ENCODE measurements at places on chromosomes 7 and 10.

DNA sequence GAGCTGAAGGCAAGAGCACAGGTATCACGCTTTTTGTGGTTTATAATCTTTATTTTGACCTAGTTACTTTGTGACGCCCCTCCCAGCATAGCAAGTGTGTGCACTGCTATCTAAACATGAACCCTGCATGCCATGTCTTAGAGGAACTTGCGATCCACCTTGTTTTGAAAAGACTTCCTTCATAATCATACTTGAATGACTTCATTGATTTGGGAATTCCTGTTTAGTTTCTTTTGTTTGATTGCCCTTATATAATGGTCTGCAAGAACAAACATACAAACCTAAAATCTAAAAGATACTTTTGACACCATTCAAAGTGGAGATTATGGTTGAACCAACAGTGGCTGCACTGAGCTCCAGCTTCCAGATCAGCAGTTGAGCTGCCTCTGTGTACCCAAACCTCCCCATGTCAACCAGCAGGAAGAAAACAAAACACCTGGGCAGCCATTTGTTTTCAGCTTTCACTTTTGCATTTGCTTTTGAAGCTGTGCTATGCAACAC is 132.6 kb downstream of the CELF2 start:
- no peak for DNase-seq

- no peak for DNase-seq
These were observed 746.2 kb upstream of the POM121L12 start for GRCh38 chr7:52289247-52289646.

- DNase-seq, result no peak
These were observed 1578.9 kb downstream of the REEP3 start for GRCh38 chr10:65100146-65100545.

DNA sequence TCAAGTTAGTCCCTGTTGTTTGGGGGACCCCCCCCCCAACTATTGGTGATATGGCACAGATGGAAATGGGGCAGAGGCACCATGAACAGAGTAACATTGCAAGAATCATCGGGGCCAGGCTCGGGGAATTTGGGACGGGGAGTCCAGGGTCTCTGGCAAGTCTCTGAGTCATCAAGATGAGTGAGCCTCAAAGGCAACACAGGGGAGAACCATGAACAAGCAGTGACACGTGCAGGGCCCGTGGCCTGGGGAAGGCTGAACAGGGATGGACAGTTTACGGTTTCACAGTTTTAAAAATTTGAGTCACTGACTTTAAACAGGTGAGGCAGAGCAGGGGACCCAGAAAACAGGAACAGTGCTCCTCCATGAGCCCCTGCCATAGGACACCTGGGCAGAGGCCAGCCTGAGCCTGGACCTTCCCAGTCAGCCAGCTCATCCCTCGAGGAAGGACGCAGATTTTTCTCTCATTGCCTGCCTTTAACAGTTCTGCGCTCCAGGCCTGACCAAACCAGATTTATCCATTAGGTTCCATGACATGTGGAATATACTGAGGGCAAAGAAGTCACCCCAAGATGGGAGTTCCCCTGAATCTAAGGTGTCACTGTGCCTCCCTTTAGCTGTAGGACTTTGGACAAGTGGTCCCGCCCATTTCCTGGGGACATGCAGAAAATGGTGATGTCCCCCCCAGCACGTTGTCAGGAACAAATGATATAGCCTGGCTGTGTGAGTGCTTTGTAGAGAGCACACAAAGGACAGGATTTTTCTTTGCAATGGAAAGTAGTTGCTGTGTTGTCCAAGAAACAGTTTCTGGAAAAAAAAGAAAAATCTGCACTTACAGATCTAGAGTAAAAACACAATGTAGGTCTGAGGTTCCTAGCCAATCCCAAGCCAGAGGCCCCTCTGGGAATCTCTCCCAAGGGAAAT is 23.8 kb downstream of the CHST15 start:
- no peak for DNase-seq

DNA sequence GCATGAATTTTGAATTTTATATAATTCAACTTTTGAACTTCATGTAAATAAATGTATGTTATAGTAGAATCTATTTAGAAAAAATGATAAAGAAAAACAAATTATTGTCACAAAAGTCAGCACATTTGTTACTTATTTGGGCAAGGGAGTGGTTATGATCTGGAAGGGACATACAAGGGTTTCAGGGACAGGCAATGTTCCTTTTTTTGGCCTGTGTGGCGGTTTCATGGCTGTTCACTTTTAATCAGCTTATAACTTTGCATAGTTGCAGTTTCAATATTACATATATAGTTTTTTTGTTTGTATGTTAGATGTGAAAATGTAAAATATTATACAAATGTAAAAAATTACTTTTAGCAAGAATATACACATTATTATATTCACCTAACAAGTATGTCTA is 256.2 kb downstream of the PCLO start:
- no peak for DNase-seq

DNA sequence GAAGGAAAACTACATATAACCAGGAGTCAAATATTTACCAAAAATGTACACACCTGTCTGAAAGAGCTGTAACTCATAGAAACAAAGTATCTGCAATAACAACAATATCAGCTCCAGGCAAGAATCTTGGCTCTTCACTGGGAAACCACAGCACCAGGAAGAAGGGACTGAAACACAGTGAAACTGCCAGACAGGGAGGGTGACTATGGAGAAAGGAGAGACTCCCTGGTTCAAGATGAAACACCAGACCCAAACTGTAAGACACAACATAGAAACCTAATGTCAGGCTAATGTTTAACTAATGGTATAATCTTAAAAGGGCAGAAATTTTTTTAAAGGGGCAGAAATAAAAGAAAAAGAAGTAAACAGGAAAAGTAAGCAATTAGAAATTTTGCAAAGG is 11.5 kb upstream of the TAS2R39 start:
- DNase-seq, result peak; percentile 26

DNA sequence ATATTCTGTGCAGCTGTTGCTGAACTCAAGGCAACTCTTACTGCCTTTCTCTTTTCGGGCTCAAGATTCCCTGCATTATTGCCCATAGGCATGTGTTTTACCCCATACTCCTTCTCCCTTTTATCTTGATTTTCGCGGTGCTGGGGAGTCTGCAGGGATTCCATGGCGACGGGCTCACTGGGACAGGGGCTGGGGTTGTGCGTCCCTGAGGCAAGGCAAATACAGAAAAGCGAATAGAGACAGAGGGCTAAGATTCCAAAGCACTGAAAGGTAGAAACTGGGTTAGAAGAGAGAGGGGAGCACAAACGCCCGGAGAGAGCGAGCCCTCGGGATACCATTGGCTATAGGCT is 519 bp upstream of the RPP38 start:
- DNase-seq, result no peak

- DNase-seq, result no peak
These were observed 81.7 kb downstream of the CD36 start for GRCh38 chr7:80720146-80720545.

DNA sequence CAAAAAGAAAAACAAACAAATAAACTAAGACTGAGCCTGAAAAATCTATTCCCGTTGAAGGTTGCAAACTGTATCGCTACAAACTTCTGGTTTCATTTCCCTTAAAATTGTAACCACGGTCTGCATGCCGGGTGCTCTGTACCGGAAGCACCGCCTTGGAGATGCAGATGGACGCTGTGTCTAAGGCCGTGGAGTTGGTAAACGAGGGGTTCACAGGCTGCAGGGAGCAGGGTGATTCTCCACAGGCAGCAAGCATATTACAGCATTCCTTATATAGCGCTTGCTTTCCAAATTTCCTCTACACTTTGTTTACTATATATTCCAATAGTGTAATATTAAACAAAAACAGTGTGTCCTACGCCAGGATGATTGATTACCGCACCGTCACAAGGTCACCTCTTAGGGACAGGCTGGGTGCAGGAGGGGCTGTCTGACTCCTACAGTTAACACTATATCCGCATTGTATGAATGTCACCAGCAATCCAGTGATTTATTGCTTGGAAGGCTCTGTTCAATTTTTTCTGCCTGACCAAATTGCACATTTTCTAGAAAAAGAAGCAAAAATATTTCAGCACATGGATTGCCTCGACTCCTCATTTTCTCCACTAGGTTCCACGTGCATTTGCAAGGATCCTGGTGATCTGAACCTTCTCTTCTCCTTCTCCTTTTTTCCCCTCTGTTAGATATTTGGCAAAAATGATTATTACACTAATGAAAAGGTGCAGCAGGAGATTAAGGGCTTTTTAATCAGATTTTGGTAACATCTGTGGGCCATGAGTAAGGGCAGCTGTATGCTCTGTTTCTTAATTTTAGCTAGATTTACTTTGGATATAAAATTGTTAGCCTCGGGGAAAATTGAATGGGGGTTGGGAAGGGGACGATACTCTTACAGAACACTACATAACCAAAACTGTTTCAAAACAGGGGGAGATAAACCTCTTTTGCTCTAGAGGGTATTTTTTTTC is 325.8 kb upstream of the MGMT start:
- DNase-seq, result no peak

DNA sequence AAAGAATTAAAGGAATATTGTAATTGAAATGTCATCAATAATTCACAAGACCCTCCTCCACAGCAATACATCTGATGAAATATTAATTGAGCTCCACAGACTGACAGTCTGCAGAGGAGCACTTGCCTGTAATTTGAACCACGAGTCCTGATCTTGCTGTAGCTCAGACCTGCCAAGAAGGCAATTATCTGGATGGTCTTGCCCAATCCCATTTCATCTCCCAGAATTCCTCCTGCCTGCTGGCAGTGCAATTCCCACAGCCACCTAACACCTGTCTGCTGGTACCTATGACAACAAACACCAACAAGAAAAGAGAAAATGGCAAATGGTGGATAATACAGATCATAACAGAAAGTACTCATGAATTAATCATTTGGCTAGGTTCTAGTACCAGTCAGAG is 38.5 kb downstream of the ERCC6 start:
- no peak for DNase-seq

GRCh38 chr7:8176370-8177081 is 85.4 kb downstream of the ICA1 start:
- DNase-seq, result peak; percentile 22
